Brain pericyte (primary cell): ENCODE measurements at places on chromosomes 1 and 21.

- DNase-seq: no peak
Measured at GRCh38 chr1:53524428-53525375, 65.5 kb downstream of the DMRTB1 start.

- no peak for DNase-seq
Measured at GRCh38 chr1:186564582-186564981, 103.7 kb upstream of the PDC start.

DNA sequence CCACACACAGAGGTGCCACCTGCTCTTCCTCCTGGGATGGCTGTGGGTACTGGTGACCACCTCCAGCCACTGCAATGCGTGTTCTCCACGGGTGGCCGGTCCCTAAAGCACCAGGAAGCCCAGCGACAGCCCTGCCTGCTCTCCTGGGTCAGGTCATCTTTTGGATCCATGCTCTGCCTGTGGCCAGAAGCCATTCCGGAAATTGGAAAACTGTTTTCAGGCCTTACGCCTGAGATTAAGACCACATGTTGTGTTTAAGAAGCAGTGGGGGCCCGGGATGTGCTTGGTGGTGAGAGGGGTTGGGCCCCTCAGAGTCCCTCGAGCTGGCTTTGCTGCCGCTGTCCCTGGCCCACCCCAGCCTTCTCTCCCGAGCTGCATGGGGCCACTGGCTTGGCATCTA, 150.8 kb downstream of the PEX14 start:
- DNase-seq: no peak

DNA sequence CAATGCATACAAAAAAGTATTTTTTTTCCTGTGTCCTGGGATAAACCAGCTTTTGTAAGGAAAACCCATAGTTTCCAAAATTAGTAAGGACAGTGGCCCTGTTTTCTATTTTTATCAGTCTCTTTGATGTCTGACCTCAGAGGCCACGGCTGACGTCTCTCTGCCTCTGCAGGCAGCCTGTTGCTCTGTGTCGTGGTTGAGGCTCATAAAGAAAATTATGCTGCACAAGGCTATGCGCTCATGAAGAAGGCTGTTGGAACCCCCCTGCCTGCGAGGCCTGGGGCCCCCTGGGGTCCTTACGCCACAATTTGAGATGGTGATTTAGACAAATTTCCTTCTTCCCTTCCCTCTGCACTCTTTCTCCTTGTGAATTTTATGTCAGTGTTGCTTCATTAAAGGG, 48.9 kb downstream of the AGPAT3 start:
- peak; percentile 80 for DNase-seq

GRCh38 chr1:153506831-153507413, 28.9 kb downstream of the S100A6 start:
- DNase-seq: no peak

DNA sequence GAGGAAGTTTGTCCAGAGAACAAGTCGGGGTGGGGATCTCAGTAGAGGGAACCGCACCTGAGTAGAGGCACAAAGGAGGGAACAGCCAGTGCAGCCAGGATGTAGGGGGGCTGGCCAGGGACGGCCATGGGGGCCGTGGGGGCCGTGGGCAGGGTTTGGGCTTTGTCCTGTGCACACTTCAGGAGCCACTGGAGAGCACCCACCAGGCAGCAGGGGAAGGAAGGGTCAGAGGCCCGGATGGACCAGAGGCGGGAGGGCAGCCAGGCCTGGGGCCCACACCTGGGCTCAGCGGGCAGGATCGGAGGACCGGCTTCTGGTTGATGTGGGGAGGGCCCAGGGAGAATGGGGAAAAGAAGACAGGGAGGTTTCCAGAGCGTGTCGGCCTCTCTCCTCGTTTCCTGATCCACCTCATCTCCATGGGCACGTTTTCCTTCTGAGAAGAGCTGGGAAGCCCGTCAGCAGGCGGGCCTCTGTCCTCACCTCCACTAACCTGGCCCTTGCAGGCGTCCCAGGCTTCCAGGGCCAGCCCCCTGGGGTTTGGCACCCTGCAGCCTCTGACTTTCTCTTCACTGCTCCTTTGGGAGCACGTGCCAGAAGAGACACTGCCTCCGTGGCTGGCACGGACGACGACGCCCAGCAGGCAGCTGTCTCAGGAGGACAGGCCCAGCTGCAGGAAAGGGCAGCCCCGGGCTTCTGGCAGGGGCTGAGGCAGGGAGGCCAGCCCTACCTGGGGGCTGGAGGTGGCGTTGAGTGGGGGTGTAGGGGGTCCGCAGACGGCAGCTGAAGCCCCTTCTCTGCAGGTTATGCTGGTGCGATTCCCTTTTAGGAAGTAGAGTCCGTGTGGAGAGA, 16.8 kb upstream of the PDXK start:
- no peak for DNase-seq

GRCh38 chr1:44037154-44037553, 5.9 kb upstream of the SLC6A9 start:
- DNase-seq: no peak

DNA sequence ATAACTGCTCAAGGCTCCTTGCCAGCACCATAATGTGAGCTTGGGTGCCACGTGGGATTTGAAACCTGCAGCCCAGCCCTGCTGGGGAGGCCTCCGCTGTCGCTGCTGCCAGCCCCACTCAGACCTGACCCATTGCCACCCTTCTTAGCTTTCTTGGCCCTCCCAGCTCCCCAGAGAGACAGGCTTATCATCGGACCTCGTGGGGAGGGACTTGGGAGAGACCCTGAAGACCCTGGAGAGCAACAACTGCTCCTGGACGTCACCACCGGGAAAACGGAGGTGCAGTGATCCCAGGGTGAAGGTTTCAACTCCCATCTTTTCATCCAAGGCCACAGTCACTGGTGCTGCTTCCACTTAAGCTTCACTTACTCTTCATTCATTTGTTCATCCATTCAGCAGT, 596.1 kb downstream of the PTPRU start:
- DNase-seq: no peak

GRCh38 chr1:10114746-10115145, 82.0 kb downstream of the UBE4B start:
- DNase-seq: no peak

DNA sequence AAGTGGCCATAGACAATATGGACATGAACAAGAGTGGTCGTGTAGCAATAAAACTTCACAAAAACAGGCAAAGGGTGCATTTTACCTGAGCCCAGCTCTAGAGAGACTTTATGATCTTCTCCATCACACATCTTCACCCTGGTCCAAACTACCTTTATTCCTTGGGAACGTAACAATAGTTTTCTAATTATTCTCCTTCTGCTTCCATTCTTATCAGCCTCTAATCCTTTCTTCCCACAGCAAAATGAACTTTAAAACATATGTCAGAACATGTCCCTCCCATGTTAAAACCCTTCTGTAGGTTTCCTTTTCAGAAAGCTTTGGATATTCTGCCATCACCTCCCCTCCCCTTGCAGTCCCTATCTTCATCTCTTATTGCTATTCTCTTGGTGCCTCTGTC, 395.2 kb upstream of the PLXNA2 start:
- DNase-seq: no peak

DNA sequence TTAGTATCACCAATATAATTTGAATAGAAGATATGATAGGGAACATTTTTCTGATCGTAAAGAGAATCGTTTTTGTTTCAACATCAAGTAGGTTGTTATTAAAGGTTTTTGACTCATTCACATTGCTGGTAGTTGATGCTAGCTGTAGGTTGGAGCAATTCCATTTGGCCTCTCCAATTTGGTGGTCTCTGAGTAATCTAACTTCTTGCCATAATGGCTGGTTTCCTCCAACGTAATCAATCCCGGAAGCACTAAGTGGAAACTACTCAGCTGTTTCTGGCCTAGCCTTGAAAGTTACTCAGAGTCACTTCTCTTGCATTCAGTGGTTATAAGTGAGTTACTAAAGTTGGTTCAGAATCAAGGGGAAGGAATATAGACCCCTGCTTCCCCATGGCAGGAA, 26.0 kb downstream of the RCOR3 start:
- DNase-seq: no peak

DNA sequence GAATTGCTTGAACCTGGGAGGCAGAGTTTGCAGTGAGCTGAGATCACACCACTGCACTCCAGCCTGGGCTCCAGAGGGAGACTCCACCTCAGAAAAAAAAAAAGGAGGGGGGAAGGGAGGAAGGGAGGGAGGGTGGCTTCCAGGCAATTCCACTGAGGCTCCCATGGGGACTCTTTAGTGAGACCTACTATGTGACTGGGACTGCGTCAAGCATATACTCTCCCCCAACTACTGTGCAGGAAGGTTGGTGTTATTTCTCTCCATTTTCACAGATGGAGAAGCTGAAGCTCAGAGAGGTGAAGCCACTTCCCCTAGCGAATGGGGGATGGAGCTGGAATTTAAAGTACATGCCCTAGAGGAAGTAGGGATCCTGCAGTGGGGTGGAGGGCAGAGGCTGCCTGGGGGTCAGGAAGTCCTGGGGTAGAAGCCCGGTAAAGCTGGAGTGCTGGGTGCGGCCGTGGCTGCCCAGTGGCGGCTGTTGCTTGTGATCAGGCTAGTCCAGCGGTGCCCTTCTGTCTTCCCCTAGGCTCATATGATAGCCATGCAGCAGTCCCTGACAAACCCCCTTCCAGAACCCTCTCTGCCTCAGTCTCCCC, 40.3 kb downstream of the RAP1GAP start:
- DNase-seq: no peak

GRCh38 chr1:41842326-41842725, 76.4 kb downstream of the HIVEP3 start:
- no peak for DNase-seq

DNA sequence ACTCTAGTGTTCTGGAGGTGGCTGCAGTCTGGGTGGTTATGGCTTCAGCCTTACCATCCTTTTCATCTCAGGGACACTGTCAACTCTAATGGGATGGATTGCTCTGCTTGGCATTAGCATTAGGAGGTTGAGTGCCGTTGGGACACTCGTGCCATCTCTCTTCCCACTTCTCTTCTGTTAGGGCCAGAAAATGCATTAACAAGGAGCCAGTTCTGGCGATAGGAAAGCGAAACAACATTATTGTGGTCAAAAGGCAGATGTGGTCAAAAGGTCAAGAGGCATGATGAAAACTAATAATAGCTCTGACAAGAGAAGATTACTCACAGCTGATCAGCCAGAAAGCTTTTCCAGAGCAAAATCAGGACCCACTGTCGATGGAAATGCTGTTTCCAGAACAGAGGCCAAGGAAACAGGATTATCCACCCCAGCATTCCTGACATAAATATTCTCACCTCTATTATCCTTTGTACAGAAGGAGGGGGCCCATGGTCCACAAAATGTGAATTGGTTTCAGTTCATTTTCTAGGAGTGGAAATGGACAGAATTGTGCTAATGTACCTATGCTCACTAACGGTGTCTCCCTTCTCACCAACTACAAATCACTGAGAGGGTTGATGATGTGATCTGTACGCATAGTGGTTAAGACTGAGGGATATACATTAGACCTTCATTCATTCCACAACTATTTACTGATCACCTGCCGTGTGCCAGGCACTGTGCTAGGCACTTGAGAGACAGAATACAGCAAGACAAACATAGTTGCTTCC, 72.0 kb downstream of the ST6GALNAC5 start:
- no peak for DNase-seq

DNA sequence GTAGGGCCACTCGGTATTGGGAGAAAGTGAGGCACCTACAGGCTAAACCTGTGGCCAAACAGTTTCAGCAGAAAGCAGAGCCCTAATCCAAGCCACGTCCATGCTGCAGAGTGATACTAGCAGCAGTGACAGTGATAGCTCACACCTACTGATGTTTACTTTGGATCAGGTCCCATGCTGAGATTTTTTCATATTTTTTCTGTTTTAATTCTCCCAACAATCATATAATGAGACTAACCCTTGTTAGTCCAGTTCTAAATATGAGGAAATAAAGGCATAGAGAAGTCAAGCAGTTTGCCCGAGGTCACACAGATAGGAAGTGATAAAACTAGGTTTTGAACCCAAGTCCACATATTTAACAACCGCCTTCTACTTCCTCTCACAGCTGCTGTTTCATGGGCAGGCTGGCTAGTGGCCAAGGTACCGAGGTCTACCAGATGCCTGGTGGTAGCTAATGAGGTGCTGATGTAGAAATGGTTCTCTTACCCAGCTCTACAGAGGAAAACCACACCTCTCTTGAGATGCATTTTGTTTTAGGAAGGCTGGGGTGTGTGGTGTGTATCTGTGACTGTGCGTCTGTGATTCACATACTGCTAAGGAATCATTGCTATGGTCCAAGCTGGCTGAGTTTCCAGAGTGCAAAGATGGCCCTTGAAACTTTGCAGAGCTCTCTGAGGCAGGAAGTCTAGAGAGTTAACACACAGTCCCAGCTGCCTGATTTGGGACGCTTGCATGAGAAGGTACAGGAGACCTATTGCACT, 80.3 kb upstream of the ARTN start:
- DNase-seq: no peak

DNA sequence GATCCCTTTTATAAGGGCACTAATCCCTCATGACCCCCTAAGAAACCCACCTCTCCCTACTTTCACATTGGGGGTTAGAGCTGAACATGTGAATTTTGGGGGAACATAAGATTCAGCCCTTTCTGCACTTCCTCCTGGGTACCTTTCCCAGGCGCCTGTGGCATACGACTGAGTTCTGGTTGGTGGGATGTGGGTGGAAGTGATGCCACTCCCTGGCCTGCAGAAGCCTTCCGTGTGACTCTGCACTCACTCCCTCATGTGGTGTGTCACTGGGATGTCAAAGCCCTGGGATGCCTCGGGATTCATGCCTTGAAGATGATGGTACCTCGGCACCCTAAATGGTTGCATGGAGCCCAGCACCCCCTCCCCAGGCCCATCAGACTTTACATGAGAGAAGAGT, 28.3 kb upstream of the VASH2 start:
- no peak for DNase-seq

- DNase-seq: no peak
Measured at GRCh38 chr1:77680173-77680572, 2.3 kb downstream of the ZZZ3 start.

- no peak for DNase-seq
Measured at GRCh38 chr1:186659890-186660341, 20.3 kb downstream of the PTGS2 start.

GRCh38 chr1:77984629-77985028, 5.8 kb upstream of the FUBP1 start:
- no peak for DNase-seq

DNA sequence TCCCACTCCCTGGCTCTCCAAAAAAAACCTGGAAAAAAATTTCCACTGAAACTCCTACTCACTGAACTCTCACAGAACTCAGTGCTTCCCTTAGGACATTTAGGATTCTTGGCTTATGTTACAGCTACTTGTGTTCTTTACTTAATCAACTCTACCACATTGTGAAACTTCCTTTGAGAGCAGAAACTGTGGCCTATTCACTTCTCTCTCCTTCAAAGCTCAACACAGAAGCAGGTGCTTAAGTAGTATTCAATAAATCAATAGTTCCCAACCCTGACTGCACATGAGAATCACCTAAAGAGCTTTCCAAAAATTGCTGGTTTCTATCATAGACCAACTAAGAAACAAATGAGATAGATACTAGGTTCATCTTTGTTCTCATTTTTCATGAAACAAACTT, 67.9 kb upstream of the DMRTA2 start:
- DNase-seq: no peak

- no peak for DNase-seq
Measured at GRCh38 chr1:41483001-41483850, 1.3 kb downstream of the EDN2 start.
